ENCODE measurements at places on chromosomes 11 and 22.

- no peak for DNase-seq
These were observed 65.1 kb downstream of the USP35 start for GRCh38 chr11:78253797-78254196.

DNA sequence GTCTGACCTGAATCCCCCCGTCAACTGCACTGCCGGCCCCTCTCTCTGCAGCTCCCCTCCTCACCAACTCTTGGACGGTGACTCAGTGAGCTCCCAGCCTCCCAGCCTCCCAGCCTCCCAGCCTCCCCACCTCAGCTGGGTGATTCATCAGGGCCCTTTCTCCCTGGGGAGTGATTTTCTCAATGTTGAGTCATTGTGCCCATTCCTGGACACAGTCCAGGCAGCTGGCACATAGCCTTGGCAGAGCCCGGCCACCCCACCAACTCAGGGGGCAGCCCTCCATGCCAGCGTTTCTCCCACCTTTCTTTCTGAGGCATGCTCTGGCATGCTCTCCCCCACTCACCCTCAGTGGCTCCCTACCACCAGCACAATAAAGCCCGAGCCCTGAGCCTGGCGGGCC lies 30.7 kb downstream of the PDE2A start:
- DNase-seq: no peak

- no peak for DNase-seq
These were observed 15.4 kb downstream of the BMAL1 start for GRCh38 chr11:13292970-13293369.

- no peak for DNase-seq
These were observed 12.7 kb upstream of the PRSS23 start for GRCh38 chr11:86787656-86788055.

GRCh38 chr11:61129639-61130523 lies 27.6 kb downstream of the CD5 start:
- DNase-seq: no peak

GRCh38 chr11:118606157-118606843 lies 1.1 kb upstream of the PHLDB1 start:
- no peak for DNase-seq

Measured in stimulated activated naive CD4-positive, alpha-beta T cell treated with Interleukin-2 at 50 U/mL for 16 hours (primary cell).